ENCODE measurements at places on chromosomes 2 and 18.

GRCh38 chr2:188364033-188364630, 72.5 kb downstream of the GULP1 start:
- no peak for DNase-seq

DNA sequence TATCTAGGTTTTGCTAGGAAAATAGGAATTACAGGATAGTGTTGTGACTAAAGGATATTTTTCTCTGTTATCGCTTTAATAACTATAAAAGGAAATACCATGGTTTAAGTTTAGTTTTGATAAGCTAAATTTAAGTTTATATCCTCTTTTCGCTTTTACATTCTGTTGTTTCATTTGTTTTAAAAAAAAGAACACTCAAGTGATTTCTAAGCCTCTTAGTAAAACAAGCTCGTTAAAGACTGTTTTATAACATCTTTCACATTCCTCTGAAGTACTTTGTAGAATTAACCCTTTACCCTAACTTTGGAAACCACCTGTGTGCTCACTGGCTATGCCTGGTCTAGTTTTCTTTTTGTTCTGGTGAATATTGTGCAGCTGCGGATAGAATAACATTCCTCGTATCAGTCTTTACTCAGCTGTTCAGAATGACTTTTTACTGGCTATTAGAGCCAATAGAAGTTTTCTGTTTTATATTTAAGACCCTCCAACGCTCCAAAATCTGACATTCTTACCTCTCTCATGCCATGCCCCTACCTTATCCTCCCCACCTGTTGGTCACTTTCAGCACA, 183.1 kb downstream of the PTPRM start:
- no peak for DNase-seq

DNA sequence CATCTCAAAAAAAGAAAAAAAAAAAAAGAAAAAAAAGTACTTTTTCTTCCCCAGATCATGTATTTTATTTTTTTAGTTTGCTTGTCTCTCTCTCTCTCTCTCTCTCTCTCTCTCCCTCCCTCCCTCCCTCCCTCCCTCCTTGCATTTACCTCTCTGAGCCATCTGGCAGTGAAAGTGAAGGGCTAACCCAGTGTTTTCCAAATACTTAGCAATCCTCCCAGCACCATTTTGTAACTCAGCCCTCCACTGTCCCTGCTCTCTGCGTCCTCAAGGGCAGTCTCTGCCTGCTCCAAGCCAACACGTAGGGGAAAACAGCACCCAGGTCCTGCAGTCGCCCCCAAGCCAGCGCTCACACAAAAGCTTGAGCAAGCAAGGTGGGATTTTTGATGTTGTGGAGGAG, 19.6 kb upstream of the TEX44 start:
- no peak for DNase-seq

DNA sequence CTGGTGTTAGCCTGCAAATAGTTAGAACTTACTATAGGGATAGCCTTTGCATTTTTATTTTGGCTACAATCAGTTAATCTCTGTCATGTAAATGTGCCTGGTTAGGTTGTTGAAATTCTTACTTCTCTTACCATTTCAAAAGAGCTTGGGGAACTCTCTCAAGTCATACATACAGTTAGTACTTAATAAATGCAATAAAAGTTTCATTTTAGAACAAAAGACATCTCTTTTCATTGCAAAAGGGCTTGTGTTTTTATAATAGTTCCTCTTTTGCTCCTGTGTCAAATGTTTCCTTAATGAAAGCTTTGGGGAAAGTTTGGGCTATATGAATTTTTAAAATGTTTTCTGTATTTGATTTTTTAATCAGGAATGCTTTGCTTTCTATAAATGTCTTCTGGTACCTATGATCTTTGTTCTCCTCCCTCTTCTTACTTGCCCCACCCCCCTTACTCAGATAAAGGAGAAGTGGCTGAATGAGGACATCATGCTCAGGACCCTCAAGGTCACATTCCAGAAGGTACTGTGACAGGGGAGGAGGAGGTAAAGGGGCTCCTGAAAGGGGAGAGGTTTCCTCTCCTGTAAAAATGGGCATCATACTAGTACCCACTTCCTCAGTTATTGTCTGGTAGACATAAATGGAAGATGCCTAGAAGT, 13.6 kb downstream of the PTPN18 start:
- DNase-seq, result no peak

DNA sequence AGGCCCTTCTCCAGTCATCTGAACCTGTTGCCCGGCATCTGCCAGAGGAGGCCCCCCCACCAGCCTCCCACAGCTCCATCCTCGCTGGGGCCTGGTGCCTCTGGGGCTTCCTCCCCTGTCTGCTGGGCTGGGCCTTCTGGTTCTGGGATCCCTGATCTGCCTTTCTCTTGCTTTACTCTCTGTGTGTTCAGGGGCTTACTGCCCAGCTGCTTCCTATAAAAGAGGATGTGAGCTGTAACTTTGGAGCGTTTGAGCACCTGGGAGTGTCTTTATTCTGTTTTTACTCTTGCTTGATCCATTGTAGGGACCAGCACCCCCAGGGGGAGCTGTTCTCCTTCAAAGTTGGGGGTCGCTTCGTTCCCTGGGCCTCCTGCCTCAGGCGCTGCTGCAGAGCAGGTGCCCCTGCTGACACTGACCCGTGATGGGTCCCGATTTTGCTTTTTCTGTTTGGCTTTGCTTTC, 23.1 kb upstream of the FAHD2A start:
- peak; percentile 64 for DNase-seq

DNA sequence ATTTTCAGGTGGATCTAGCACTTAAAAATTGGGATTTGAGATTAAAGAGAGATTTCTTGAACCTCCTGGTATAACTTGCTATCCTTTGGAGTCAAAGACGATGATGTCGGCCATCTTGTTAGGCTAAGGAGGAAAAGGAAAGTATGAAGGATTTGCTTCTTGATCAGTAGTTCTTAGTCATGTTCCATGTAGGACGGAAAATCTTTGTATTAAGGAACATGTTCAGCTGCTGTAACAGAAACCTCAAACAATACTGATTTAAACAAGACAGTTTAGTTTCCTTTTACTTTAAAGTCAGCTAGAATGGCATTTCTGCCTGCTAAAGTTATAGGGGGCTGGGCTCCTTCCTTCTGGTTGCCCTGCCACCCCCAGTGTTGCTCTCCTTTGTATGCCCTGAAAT, 56.4 kb upstream of the MGAT5 start:
- DNase-seq, result no peak

DNA sequence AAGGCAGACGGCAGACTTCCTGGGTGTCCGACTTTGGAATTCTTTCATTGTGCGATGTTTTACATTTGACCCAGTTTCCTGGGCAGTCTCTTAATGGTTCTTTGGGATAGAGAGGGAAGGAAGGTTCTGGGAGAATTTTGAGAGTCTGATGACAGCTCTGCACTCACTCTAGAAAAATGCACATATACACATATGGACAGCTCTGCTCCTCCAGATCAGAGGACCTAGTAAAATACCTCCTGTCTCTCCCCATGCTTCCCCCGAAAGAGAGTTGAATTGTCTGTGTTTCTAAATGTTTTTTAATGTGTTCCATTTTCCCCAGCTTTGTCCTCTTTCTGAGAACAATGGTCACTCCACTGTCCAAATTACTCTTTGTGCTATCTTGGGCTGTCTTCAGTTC, 102.0 kb upstream of the CXCR4 start:
- DNase-seq, result no peak

- no peak for DNase-seq
These were observed 31.7 kb downstream of the SLC40A1 start for GRCh38 chr2:189548666-189549448.

DNA sequence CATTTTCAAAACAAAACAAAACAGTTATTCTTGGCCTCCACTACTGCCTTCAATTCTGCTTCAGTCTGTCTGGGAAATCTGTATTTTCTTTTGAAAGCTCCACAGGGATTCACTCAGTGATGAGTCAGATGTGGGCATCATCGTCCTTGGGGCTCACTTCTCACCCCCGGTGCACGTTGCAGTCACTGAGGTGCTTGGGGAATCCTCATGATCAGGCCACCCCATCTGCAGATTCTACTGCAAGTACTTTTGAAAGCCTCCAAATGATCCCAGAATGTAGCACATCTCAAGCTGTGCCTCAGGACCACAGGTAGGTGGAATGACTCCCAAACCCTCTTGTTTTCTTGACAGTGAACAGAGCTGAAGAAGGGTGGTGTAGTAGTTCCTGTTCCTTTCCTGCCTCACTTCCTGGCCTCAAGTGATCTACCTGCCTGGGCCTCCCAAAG, 34.3 kb downstream of the LPIN2 start:
- DNase-seq, result no peak

DNA sequence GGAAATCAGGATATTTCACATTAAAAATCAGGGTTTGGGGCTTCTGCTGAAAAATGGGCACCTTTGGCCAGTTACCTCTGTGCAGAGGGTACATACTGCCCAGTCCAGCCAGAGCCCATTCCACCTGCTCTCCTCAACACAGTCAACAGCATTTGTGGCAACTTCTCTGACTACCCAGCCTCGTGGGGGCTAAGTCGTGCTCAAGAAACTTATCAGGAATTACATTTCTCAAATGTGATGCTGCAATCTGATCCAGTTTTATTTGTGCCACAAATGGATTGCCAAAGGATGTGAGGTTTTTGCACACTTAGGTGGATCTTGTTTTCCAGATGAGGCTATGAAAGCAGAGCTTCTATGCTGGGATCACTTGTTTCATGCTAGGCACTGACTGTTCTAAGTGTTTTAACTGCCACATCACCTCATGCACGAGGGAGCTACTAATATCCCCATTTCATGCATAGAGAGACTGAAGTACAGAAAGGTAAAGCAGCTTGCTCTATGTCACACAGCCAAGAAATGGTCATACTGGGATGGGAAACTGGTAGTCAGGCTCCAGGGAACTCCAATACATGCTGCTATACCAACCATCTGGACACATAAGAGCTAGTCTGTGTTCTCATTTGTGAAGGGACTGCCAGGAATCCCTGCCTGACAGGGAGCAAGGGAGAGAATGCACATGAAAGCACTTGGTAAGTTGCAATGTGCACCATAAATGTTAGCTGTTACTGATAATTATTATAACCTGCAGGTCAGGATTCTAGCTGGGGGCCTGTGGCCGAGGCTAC, 89.0 kb upstream of the HK2 start:
- no peak for DNase-seq

GRCh38 chr2:128304715-128305554, 13.7 kb downstream of the HS6ST1 start:
- peak; percentile 78 for DNase-seq

GRCh38 chr2:82333697-82334096, 2029.1 kb upstream of the LRRTM1 start:
- DNase-seq, result no peak

- no peak for DNase-seq
These were observed 3.5 kb upstream of the NAGK start for GRCh38 chr2:71064754-71065621.

DNA sequence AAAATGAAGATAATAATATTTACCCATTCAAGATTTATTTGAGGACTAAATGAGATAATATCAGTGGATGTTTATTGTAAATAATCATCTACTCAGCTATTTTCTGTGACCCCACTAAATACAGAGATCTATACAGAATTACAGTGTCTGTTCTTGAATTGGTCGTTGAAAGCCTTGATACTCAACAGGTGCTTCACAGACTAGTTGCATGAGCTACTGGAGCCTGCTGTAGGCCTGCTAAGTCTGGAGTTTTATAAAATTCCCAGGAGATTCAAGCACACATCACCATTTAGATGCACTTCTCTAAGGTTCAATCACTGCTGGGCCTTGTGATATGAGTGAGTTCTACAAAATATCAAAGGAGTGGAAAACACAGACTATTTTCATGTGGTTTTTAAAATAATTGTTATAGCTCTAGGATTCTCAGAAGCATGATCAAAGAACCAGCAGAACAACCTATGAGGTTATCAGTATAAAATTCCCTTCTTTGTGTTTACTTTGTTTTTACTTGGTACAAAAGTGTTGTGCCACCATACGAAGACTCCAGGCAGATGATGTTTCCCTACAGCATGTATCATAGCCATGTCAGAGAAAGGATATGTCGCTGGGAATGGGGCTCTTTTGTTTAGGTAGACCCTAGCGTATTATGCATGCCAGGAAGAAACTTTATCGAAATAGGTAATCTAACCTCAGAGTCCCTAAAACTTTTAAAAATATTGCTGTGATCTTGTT, 7.1 kb downstream of the SULT1C4 start:
- no peak for DNase-seq

GRCh38 chr2:146262606-146263005, 1582.2 kb upstream of the ACVR2A start:
- DNase-seq, result no peak

GRCh38 chr2:134621939-134622705, 96.7 kb downstream of the TMEM163 start:
- no peak for DNase-seq

GRCh38 chr2:118333664-118334063, 245.4 kb downstream of the INSIG2 start:
- no peak for DNase-seq

DNA sequence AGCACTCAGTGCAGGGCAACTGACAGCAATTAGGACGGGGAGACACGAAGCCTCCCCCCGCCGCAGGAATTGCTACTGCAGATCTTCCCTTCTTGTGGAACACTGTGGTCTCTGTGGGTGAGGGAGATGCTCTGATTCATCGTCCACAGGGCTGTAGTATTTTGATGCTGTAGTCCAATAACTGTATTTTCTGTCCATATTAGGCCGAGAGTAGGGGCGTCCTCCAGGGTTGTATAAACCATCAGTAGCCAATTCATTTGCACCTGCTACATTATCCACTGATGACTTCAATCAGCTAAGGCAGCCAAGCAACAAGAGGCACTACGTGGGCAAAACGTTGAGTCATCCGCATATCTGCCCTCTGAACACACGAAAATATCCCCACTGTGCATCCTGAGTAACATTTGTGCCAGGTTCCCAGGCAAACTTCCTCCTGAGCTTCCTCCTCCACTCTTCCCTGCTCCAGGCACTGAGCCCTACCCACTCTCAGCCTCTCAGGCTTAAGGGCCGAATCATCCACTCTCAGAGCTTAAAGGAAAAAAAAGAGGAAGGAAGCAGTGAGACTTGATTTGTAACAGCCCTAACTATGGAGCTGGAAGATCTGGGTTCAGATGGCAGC, 62.1 kb downstream of the LBH start:
- DNase-seq, result no peak

- DNase-seq, result no peak
These were observed 249.5 kb upstream of the TANK start for GRCh38 chr2:160910681-160911080.

GRCh38 chr2:195404651-195405050, 252.4 kb upstream of the SLC39A10 start:
- DNase-seq, result no peak

GRCh38 chr2:165408186-165408585, 61.3 kb upstream of the CSRNP3 start:
- DNase-seq, result no peak

Measured in iPS-NIHi11 (cell line).